ENCODE measurements at places on chromosomes 3 and 15. TPM values are rescaled to one million over a fixed set of nuclear protein-coding genes. Genes with fewer than 3 reads are reported as not detected.

GRCh38 chr3:66795365-66795764 is 202.7 kb upstream of the KBTBD8 start:
- no peaks in the 10 kb centered on the region for H3K4me1 ChIP-seq
- no peak for DNase-seq
- no peak overlapping the region for H3K27ac ChIP-seq
- peaks cover 12% of the 10 kb centered on the region for H3K27me3 ChIP-seq
- no peaks in the 10 kb centered on the region for H3K36me3 ChIP-seq

GRCh38 chr3:190252080-190252479 is 70.2 kb downstream of the CLDN1 start:
- DNase-seq, result no peak
- H3K27me3 ChIP-seq, result no peaks in the 10 kb centered on the region
- no peaks in the 10 kb centered on the region for H3K4me1 ChIP-seq
- no peak overlapping the region for H3K27ac ChIP-seq
- H3K36me3 ChIP-seq, result no peaks in the 10 kb centered on the region

FAM3D gene
- total RNA-seq, result not detected

DNA sequence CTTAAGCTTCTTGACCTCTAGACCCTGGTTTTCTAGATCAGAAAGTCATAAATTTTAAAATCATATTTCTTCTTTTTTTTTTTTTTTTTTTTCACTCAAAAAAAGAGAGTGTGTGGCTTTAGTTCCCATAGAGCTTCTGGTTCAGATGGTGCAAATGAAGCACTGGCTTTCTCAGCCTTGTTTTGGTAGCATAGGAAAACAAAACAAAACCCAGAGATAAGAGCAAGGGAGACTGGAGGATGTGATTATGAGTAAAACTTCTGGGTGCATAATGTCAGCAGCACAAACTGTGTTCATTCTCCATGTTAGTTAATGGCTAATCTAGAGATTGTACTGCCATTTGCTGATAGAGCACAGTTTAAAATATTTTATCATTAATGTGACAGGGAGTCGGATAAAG is 55.4 kb downstream of the RARB start:
- no peaks in the 10 kb centered on the region for H3K27me3 ChIP-seq
- H3K4me1 ChIP-seq, result no peaks in the 10 kb centered on the region
- H3K4me3 ChIP-seq, result no peak overlapping the region
- no peaks in the 10 kb centered on the region for H3K36me3 ChIP-seq

- H3K4me1 ChIP-seq, result no peaks in the 10 kb centered on the region
- no peak for DNase-seq
- H3K27ac ChIP-seq, result no peak overlapping the region
- no peaks in the 10 kb centered on the region for H3K27me3 ChIP-seq
- no peak overlapping the region for H3K4me3 ChIP-seq
- H3K36me3 ChIP-seq, result no peaks in the 10 kb centered on the region
Observed at GRCh38 chr15:38029736-38030135, 95.3 kb downstream of the TMCO5A start.

DNA sequence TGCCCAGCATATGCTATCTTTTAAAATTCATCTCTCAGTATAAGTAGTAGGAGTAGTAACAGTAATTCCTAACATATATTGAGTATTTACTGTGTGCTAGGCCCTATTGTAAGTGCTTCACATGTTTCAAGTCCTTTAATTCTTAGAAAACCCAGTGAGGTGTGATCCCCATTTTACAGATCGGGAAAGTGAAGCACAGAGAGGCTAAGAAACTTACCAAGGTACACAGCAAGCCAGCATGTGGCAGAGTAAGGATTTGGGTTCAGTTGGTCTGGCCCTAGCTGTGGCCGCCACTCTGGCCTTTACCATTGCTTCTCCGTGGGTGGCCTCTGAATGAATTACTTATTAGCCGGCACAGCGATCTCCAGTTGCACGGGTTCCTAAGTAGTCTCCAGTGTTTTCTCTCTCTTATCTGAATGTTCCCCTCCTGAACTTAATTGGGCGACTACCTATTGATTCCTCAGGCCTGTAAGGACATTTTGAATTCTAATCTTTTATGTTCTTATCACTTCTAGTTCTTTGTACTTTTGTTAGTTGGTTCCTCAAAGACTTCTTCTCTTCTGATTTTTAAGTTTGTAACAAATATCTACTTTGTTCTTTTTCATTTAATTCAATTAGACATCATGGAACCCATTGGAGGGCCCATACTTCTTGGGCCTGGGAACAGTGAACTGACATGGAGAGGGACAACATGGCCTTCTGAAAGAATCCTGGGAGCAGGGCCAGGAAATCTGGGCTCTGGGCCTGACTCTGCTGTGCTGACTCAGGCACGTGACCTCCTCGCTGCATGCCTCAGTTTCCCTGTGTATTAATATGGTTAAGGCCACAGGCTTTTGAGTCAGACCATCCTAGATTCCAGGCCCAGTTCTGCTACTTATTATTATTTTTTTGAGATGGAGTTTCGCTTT is 11.6 kb downstream of the CLCN2 start:
- no peaks in the 10 kb centered on the region for H3K27me3 ChIP-seq
- no peak overlapping the region for H3K4me3 ChIP-seq
- DNase-seq, result no peak
- no peak overlapping the region for H3K27ac ChIP-seq

GRCh38 chr3:7075117-7075516 is 214.2 kb downstream of the GRM7 start:
- no peaks in the 10 kb centered on the region for H3K36me3 ChIP-seq
- H3K4me3 ChIP-seq, result no peak overlapping the region
- DNase-seq, result no peak

- DNase-seq, result no peak
- no peak overlapping the region for H3K4me3 ChIP-seq
- H3K27ac ChIP-seq, result no peak overlapping the region
- no peaks in the 10 kb centered on the region for H3K27me3 ChIP-seq
- H3K4me1 ChIP-seq, result no peaks in the 10 kb centered on the region
Observed at GRCh38 chr3:51700403-51700802, 6.5 kb upstream of the GRM2 start.

DNA sequence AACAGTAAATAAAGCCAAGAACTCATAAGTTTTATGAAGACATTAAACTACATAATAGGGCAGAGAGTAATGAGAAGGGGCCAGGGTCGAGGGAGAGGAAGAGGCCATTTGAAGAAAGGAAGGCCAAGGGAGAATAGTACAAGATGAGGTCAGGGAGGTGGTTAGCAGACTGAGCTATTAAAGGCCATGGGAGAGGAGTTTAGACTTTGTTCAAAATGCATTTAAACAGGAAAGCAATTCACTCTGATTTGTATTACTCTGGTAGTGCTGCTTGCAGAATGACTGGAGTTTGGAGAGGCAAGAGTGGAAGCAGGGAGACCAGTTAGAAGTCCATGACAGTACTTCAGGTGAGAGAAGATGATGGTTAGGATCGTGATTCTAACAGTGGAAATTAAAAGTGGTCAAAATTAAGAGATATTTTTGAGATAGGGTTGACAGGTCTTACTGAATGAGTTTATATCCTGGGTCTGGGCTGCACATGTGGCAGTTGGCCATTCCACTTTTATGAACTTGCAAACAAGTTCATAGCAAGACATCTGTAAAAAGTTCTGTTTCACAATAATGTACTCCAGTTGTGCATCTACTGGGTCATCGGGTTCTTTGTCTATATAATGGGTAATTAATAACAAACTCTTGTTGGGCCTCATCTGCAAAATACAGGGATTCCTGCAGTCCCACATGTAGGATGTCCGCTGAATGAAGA is 16.3 kb downstream of the PPP2R3A start:
- H3K36me3 ChIP-seq, result no peaks in the 10 kb centered on the region
- H3K27ac ChIP-seq, result no peak overlapping the region
- no peak for DNase-seq
- peaks cover 9% of the 10 kb centered on the region for H3K27me3 ChIP-seq

DNA sequence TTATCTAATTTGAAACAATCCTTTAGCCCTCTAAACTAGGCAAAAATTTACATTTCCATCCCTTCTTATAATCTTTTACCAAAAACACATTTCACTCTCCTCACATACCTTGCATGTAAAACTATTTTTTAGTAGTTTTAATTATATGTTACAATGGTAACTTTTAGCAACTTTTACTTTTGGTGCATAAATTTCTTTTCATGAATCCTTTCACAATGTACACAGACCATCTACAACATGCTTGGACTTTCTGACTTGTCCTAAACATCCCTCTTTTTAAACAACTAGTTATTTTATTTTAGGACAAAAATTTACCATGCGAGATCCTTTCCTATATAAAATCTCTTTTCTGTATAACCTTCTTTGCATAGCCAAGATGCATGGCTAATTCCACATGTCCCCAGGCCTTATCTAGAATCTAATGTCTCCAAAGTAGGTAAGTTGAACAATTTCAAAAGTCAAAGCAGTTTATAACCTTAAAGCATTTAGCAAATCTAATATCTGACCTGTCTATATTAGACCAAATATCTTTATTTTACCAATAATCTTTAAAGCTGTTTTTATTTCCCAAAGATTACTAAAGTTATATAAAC is 14.4 kb upstream of the ALDH1L1 start:
- DNase-seq, result no peak
- H3K4me3 ChIP-seq, result no peak overlapping the region
- no peak overlapping the region for H3K27ac ChIP-seq
- H3K36me3 ChIP-seq, result no peaks in the 10 kb centered on the region
- H3K27me3 ChIP-seq, result peaks cover 24% of the 10 kb centered on the region

GRCh38 chr3:184348057-184348382 is 10.6 kb downstream of the FAM131A start:
- no peak overlapping the region for H3K4me3 ChIP-seq
- no peaks in the 10 kb centered on the region for H3K36me3 ChIP-seq
- no peak for DNase-seq
- H3K4me1 ChIP-seq, result peaks cover 4% of the 10 kb centered on the region

- no peaks in the 10 kb centered on the region for H3K36me3 ChIP-seq
- no peaks in the 10 kb centered on the region for H3K4me1 ChIP-seq
- DNase-seq, result no peak
- no peak overlapping the region for H3K4me3 ChIP-seq
Observed at GRCh38 chr3:65492249-65492648, 546.5 kb downstream of the MAGI1 start.

GRCh38 chr3:145704020-145704419 is 457.0 kb downstream of the PLOD2 start:
- H3K4me1 ChIP-seq, result no peaks in the 10 kb centered on the region
- DNase-seq, result no peak
- no peaks in the 10 kb centered on the region for H3K27me3 ChIP-seq

DNA sequence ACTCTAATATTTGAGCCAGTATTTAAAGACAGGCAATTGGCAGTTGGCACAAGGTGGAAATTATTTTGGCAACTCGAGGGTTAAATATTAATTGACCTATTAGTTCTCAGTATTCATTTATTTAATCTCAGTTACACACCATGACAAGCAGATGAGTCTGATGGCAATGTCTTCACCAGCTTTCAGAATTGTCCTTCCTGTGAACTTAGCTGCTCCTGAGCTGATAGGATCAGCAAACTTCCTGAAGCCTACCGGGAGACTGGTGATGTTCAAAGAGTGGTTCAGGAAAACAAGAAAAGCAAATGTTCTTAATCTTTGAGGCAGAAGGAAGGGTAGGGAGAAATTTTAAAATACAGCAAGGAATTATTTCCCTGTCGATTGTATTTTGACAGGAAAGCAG is 522.2 kb downstream of the SOX2 start:
- no peak overlapping the region for H3K4me3 ChIP-seq
- H3K36me3 ChIP-seq, result no peaks in the 10 kb centered on the region
- no peaks in the 10 kb centered on the region for H3K4me1 ChIP-seq
- no peak for DNase-seq
- H3K27ac ChIP-seq, result no peak overlapping the region

- H3K27ac ChIP-seq, result no peak overlapping the region
- no peaks in the 10 kb centered on the region for H3K36me3 ChIP-seq
- peaks cover 5% of the 10 kb centered on the region for H3K4me1 ChIP-seq
- H3K4me3 ChIP-seq, result no peak overlapping the region
- DNase-seq, result no peak
Observed at GRCh38 chr3:128374746-128375445, 91.8 kb downstream of the DNAJB8 start.

SNRPN gene
- total RNA-seq, result 47.2 TPM

DNA sequence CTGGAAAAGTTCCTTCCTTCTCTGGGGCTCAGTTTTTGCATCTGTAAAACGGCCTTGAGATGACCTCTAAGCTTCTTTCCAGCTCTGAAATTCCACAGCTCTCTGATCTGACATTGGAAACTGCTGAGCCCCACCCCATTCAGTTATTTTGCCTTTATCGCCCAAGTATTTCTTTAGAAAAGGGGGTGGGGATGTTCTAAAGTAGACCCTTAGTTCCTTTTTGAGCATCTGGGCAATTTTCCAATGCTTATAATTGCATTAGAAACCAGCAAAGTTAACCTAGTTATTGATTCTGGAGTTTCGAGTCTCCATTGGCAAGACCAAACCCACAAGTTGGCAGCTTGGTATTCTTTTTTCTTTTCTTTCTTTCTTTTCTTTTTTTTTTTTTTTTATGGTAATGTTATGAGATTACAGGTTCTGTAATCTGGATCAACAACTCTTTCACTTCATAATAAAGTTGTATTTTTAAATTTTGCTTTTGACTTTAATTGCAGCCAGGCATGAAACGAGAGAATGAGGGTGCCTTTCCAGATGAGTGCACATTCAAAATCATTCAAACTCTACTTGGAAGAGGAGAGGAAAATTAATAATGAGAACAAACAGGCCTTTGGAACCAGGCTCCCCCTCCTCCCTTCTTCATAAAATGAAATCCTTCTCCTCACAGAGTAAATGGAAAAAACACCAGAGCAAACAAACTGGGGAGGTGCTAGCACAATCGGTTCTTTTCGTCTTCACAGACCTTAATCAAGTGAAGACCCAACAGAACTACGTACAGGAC is 76.8 kb upstream of the LRIG1 start:
- peaks cover 1% of the 10 kb centered on the region for H3K36me3 ChIP-seq
- H3K4me3 ChIP-seq, result no peak overlapping the region
- no peak overlapping the region for H3K27ac ChIP-seq
- peaks cover 42% of the 10 kb centered on the region for H3K27me3 ChIP-seq
- H3K4me1 ChIP-seq, result peaks cover 4% of the 10 kb centered on the region

- no peaks in the 10 kb centered on the region for H3K27me3 ChIP-seq
- no peak for DNase-seq
Observed at GRCh38 chr3:133561679-133562078, 11.8 kb upstream of the CDV3 start.

- H3K36me3 ChIP-seq, result no peaks in the 10 kb centered on the region
- H3K27me3 ChIP-seq, result peaks cover 46% of the 10 kb centered on the region
Observed at GRCh38 chr3:138140940-138141339, 8.8 kb upstream of the A4GNT start.

All from activated CD8-positive, alpha-beta memory T cell treated with anti-CD3 and anti-CD28 coated beads, Interleukin-2, amount 10 ng/mL, durations not matched to agents 7 days and 5 days (primary cell).